ENCODE measurements at places on chromosomes 1 and 21.

GRCh38 chr1:3577300-3577699 lies 34.0 kb downstream of the MEGF6 start:
- DNase-seq, result no peak

- DNase-seq, result no peak
Measured at GRCh38 chr21:25657140-25657539, 18.1 kb downstream of the JAM2 start.

GRCh38 chr21:45021428-45022347 lies 52.7 kb upstream of the ADARB1 start:
- DNase-seq, result no peak

GRCh38 chr1:147586414-147586813 lies 45.1 kb downstream of the BCL9 start:
- no peak for DNase-seq

GRCh38 chr1:84078108-84078841 lies 65.8 kb upstream of the PRKACB start:
- no peak for DNase-seq

- no peak for DNase-seq
Measured at GRCh38 chr1:157277913-157278312, 139.7 kb upstream of the ETV3 start.

GRCh38 chr1:150567717-150568593 lies 11.5 kb downstream of the MCL1 start:
- no peak for DNase-seq

GRCh38 chr1:234772345-234773147 lies 162.6 kb upstream of the IRF2BP2 start:
- peak; percentile 76 for DNase-seq

- peak; percentile 66 for DNase-seq
Measured at GRCh38 chr1:206507284-206508129, at the start of gene RASSF5. TSS of gene RASSF5 (plus strand) at chr1:206507531. CDS start at chr1:206507603, 72 bp downstream.

GRCh38 chr1:116401646-116402176 lies 28.7 kb downstream of the ATP1A1 start:
- DNase-seq, result no peak

GRCh38 chr1:219235903-219236481 lies 62.3 kb downstream of the LYPLAL1 start:
- no peak for DNase-seq

DNA sequence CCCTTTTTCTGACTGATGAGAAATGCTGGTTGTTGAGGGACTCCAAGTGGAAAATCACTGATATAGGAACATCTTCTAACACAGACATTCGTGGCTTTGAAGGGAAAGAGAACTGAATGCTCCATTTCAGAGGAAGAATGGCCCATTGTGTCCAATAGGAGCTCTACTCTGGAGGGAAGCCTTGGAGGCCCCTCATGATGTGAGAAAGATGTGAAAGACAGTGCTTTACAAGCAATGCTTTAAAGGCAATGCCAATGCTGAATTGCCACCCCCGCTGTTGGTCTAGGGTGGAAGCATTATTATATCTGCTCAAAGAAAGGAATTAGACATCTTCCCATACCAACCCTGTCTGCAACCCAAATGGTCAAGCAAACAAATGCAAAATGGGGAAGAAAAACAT lies 13.7 kb downstream of the NMNAT2 start:
- no peak for DNase-seq

GRCh38 chr1:180902541-180902940 lies 10.2 kb upstream of the KIAA1614 start:
- no peak for DNase-seq

GRCh38 chr1:231606712-231607111 lies 19.9 kb upstream of the DISC1 start:
- no peak for DNase-seq

- DNase-seq, result no peak
Measured at GRCh38 chr1:212291505-212292134, 6.4 kb downstream of the PPP2R5A start.

GRCh38 chr1:200376528-200376927 lies 33.3 kb downstream of the ZNF281 start:
- DNase-seq, result no peak

- no peak for DNase-seq
Measured at GRCh38 chr1:212825798-212826452, 21.5 kb downstream of the SPATA45 start.

DNA sequence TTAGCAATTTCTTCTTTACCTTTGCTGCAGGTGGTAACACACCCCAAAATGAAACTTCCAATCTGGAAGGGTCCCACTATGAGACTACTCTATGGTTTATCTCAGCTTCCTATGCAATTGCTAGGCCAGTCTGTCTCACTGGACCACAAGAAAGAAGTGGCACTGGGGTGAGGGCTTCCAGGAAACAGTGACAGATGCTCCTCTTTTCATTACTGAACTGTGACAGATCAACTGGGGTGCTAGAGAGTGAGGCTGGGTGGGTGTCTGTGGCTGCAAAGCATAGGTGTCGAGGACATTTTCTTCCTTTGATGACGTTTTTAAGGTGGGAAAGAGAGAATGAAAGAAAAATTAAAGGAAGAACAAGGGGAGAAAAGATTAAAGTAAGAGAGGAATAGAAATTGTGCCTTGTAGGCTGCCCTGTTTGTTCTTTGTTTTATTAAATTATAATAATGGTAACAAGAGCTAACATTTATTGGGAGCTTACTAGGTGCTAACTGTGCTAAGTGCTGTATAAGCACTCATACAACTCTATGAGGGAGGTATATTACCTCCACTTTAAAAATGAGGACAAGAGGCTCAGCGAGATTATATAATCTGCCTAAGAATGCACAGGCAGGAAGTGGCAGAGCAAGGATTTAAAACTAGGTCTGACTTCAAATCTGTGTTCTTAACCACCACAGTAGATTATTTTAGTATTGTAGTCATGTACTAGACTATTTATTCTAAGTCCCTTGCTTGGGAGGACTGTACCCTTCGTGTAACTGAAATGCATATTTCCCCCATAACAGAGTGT lies 27.8 kb upstream of the DMRTA2 start:
- no peak for DNase-seq

DNA sequence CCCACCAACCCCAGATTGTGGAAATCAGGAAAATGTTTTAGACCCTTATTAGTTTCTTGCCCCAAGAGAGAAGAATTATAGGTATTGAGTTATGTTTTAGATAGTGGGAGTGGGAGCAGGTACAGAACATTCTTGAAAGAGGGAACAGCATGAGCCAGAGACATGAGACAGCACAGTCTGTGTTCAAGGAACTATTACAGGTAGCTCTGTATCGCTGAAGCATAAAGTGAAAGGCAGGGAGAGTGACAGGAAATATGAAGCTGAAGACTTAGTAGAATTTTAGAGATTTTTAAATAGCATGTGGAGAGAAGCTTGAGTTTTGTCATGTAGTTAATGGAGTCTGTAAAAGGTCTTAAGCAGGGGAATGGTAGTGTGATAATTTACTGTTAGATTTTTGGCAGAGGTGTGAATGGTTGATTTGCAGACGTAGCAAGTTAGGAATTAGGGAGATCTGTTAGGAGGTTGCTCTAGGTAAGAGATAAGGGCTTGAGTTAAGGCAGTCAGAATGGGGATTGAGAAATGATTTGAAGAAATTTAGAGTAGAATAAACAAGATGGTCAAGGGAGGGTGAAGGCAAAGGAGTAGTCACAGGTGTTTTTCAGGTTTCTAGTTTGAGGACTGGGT lies 11.6 kb downstream of the SUCO start:
- no peak for DNase-seq

GRCh38 chr1:197843401-197843800 lies 59.0 kb upstream of the C1orf53 start:
- DNase-seq, result no peak

DNA sequence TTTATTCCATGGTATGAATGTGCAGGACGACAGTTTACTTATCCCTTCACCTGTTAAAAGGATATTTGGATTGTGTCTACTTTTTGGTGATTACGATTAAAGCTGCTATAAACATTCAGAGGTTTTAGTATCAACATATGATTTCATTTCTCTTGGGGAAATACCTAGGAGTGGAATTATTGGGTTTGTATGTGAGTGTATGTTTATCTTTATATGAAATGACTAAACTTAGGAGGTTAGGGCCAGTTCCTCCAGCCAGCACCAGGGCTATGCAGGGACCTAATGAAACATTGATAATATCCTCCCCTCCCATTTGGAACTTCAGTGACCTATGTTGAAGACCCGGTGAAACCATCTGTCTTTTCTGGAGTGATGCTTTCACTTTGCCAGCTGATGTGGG lies 13.8 kb downstream of the TMEM51 start:
- DNase-seq, result no peak

GRCh38 chr21:24897883-24898282 lies 709.4 kb downstream of the MRPL39 start:
- DNase-seq, result no peak

- no peak for DNase-seq
Measured at GRCh38 chr1:215529111-215529510, 38.0 kb upstream of the KCTD3 start.

- no peak for DNase-seq
Measured at GRCh38 chr1:244445320-244446181, 6.2 kb downstream of the ADSS2 start.

DNA sequence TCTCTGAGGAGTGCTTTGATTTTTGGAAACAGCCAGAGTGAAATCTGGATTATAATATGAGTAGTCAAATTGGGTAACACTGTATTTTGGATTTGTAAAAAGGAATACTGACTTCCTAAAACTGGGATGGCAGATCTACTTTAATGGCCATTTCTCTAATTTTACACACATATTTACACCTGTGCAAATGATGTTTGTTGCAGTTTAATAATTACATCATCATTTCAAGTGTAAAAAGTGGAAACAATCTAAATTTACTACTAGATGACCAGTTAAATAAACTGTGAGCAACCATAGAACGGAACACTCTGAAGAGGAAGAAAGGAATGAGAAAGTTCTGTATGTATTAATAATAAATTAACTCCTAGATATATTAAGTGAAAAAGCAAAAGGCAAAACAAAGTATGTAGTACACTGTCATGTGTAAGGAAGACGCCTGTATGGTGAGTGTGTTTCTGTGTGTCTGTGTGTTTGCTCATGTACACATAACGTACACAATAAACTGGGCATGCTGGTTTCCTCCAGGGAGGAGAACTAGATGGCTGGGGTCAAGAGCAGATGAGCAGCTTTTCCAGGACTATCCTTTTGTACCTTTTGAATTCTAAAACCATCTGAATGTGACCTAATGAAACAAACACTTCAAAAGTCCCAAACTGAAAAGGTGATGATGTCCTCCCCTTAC lies 2.9 kb upstream of the RHEX start:
- DNase-seq, result no peak

DNA sequence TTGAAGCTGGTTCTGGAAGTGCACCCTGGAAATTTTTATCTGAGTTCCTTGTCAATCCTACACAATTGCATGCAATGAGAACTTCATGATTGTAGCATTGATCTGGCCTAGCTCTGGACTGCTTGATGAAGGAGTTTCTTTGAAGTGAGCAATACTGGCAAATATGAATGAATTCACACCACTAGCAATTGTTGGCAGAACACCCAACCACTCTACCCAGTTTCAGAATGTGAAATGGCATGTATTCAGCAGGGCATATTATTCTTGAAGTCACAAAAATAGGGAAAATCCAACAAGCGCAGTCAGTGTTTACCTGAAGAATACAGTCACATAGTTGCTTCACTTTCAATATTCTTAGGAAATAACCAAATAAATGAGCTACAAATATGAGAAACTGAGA lies 57.3 kb downstream of the RGS5 start:
- DNase-seq, result no peak

- no peak for DNase-seq
Measured at GRCh38 chr1:44113095-44113609, 5.5 kb upstream of the KLF17 start.

DNA sequence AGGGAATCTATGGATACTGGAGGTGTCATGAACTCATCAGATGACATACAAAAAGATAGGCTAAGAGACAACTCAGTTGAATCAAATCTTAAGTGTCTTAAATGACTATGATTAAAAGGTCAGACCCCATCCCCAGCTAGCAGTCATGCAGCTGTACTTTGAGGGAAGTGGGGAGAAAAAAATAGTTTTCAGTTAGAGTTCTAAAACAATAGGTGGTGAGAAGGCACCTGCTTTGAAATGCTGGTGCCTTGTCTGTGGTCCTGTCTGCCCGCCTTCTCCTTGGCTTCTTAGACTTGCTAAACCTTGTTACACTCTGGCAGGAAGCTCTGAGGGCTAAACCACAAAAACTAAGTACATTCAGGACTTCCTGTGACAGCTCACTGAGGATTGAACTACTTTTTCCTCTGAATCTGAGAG lies 15.3 kb downstream of the CD2 start:
- DNase-seq, result peak; percentile 25

- no peak for DNase-seq
Measured at GRCh38 chr1:62295921-62296491, 23.2 kb downstream of the KANK4 start.

GRCh38 chr1:101566883-101567538 lies 330.2 kb downstream of the S1PR1 start:
- no peak for DNase-seq

DNA sequence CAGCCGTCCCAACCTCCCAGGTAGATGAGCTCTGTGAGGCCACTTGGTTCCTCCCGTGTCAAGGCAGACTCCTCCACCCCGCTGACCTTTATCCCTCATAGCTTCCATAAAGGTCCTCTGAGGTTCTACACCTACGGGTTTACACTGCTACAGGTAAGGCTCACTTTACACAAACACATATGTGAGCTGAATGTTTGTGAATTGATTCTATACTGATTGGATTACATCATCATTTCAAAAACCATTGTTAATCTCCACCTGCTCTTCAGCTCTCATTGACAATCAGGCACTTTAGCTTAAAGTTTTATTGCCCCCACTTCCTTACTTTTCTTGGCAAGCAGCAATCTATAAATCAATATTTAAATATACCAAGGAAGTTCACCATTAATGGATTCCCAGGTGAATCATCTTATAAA lies 12.8 kb upstream of the RGS16 start:
- no peak for DNase-seq

DNA sequence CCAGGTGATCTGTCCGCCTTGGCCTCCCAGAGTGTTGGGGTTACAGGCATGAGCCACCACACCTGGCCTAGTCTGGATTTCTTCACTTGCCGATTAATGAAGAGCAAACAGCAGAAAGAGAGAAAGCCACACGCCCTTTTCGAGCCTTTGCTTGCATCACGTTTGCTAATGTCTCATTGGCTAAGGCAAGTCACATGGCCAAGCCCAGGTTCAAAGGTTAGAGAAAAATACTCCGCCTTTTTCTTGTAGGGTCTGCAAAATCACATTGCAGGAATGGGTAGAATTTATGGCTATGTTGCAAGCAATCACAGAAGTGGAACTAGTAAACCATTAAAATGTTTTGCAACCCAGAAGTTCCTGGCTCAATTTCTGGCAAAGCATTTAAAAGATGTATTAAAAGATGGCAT lies 26.8 kb upstream of the BACH1 start:
- DNase-seq, result no peak

DNA sequence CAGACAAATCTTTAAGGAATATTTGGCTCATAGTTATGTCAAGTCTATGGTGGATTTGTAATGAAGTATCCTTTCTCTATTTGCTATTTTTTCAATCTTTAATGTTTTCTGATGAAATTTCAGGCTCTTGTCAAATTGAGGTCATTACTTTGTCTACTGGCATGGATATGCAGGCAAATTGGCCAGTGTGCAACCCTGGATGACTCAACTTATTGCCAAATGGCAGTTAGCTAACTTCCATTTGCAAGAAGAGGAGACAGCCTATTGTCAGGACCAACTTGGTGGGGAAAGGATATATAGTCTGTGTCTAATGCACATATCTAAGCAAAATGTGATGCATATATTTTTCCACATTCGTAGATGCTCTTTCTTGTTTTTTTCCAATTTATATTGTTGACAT lies 530.5 kb downstream of the PTBP2 start:
- no peak for DNase-seq

- no peak for DNase-seq
Measured at GRCh38 chr1:110668549-110668948, 6.2 kb downstream of the KCNA3 start.
